SK-N-SH treated with all-trans-retinoic acid at 6 μM for 48 hours (cell line): ENCODE measurements at places on chromosomes 5 and 9.

DNA sequence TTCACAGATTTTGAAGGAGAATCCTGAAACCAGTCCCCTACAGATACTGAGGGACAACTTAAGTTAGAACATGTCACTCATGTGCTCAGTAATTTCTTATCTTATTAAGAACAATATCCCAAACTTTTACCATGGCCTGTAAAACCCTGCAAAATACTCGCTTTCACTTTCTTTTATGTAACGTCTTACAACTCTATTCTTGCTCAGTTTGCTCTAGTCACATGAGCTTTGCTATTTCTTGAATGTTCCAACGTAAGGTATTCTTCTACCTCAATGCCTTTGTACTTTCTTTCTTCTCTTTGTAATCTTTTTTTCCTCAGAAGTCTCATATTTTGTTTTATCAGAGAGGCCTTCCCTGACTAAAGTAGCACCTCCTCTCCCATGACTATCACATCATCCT is 14.1 kb downstream of the TMEM38B start:
- no peak for ATAC-seq

- no peak for ATAC-seq
Measured at GRCh38 chr5:154575546-154576428, 97.8 kb upstream of the HAND1 start.

DNA sequence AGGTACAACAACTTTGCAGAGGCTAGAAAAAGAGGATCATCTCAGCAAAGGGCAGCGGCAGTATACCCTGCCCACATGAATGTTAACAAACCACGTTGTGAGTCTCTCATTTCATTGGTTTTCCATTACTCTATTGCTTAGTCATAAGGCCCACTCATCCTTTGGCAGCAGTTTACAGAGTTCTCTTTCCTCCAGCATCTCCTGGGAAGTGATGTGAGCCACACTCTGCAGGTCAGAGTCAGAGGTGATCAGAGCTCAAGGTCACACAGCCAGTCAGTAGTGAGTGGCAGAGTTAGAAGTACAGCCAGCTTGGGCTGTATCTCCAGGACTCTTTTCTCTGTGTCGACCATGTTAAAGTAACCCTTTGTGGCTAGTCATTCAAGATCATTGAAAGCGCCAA is 599.6 kb upstream of the GRAMD2B start:
- ATAC-seq, result no peak

GRCh38 chr9:107739601-107740082 is 250.1 kb upstream of the KLF4 start:
- ATAC-seq, result no peak
